Hepatocyte (in vitro differentiated cells): ENCODE measurements at places on chromosomes 7 and 10. TPM values are rescaled to one million over a fixed set of nuclear protein-coding genes. Genes with fewer than 3 reads are reported as not detected.

HOXA6 gene
- total RNA-seq: not detected in 2 replicates

GFRA1 gene
- total RNA-seq: 2.9 and 4.5 TPM in 2 replicates

CALN1 gene
- 0.12 and 0.23 TPM in 2 replicates for total RNA-seq

MRLN gene
- not detected in 2 replicates for total RNA-seq

UTF1 gene
- total RNA-seq: not detected in 2 replicates

ERVW-1 gene
- 0.37 TPM in 1 of 2 replicates, not detected in the other for total RNA-seq

EPDR1 gene
- total RNA-seq: 9.6 and 12.2 TPM in 2 replicates

GRB10 gene
- total RNA-seq: 51.0 and 65.9 TPM in 2 replicates

GDF2 gene
- total RNA-seq: not detected in 2 replicates

PDGFA gene
- total RNA-seq: 56.6 and 63.1 TPM in 2 replicates

C10orf62 gene
- total RNA-seq: 0.23 TPM in 1 of 2 replicates, not detected in the other

ESYT2 gene
- total RNA-seq: 59.6 and 61.2 TPM in 2 replicates

PTPRN2 gene
- 1.8 and 2.1 TPM in 2 replicates for total RNA-seq

SEPTIN14 gene
- total RNA-seq: not detected in 2 replicates

PIK3CG gene
- total RNA-seq: 0.03 and 0.04 TPM in 2 replicates

METTL27 gene
- total RNA-seq: 1.6 and 2.6 TPM in 2 replicates

NAT16 gene
- total RNA-seq: not detected in 2 replicates
